CD4-positive, alpha-beta T cell treated with Interleukin-6 at 100 ng/mL for 8 hours (primary cell): ENCODE measurements at places on chromosomes 4 and X.

- DNase-seq, result no peak
These were observed 39.1 kb downstream of the PDGFRA start for GRCh38 chr4:54268151-54268550.

DNA sequence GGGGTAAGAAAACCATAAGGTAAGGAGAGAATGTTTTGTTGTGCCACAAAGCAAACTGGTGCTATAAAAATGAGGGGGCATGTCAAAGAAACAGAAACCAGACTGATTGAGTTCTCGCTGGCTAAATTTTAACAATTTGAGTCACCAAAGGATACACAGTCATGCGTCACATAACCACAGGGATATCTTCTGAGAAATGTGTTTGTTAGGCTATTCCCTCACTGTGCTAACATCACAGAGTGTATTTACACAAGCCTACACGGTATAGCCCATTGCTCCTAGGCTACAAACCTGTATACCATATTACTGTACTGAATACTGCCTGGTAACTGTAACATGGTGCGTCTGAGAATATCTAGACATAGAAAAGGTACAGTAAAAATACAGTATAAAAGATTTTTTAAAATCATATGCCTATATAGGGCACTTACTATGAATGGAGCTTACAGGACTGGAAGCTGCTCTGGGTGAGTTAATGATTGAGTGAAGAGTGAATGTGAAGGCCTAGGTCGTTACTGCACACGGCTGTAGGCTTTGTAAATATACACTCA lies 50.1 kb downstream of the FBXW7 start:
- peak; percentile 40 for DNase-seq

DNA sequence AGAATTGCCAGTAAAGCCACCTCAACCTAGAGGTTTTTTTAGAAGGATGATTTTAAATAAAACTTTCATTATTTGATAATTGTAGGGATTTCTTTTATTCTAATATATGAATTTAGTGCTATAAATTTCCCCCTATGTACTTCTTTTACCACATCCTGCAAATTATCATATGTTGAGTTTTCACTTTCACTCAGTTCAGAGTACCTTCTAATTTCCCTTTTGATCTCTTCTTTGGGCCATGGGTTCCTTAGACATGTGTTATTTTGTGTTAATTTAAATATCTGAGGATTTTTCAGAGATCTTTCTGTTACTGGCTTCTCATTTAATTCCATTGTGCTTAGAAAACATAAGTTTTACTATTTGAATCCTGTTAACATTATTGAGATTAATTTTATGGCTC lies 6.1 kb downstream of the BEX2 start:
- DNase-seq, result no peak

DNA sequence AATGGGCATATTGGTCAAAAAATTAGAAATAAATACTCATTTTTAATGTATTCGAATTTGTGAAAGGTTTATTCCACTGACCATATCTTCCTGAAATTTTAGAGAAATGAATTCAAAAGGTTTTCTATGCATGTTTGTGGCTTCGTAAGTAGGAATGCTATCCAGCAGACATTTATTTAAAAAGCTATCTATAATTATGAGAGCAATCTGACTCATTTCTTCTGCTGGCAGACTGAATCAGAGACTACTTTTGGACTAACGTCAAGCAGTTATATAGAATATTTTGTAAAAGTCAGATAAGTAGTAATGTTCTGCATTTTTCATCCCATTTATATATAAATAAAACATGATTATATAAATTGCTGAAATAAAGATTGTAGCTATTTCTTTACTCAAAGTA lies 125.0 kb downstream of the SPCS3 start:
- DNase-seq, result no peak

DNA sequence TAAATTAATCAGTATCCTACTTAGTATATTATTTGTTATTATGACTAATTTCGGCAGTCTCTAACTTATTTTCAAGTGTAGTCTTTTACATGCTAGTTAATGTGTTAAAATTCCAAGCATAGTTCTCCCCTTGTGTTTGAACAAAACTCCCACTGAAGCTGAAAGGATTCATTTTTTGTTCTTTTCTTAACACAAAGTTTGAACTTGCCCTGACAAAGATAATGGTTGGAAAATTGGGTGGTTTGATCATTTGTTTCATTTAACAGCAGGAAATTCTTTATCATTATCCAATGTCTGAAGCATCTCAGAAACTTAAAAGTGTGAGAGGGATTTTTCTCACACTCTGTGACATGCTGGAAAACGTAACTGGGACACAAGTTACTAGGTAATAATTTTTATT lies 36.0 kb downstream of the INTU start:
- DNase-seq, result no peak

- no peak for DNase-seq
These were observed 6.0 kb upstream of the TBC1D9 start for GRCh38 chr4:140762202-140762601.

DNA sequence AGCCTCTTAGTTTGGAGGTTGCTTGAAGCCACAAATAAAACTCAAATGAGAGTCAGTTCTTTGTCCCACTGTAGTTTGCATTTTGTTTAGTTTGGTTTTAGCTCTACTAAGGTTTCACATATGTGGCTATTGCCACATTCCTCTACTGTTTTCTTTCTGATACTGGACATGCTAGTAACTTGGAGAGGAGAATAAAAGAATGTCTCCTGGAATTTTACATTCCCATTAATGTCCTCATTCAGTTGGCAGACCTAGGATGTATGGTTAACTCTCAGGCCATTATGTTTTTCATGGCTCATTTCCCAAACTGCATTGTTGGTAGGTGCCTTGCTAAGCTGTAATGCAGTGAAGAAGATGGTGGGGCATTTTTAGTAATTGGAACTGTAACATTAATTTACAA lies 29.9 kb downstream of the UPRT start:
- DNase-seq, result no peak

DNA sequence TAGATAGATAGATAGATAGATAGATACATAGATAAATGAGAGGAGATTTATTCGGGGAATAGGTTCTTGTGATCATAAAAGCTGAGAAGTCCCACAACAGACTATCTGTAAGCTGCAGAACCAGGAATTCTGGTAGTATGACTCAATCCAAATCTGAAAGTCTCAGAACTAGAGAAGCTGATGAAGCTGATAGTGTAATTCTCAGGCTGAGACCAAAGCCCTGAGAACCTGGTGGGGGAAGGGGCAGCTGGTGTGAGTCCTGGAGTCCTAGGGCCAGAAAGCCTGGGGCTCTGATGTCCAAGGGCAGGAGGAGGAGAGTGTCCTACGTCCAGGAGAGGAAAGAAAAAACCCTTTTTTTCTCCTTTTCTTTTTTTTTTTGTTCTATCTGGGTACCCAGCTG lies 8.0 kb upstream of the BANK1 start:
- DNase-seq, result no peak

DNA sequence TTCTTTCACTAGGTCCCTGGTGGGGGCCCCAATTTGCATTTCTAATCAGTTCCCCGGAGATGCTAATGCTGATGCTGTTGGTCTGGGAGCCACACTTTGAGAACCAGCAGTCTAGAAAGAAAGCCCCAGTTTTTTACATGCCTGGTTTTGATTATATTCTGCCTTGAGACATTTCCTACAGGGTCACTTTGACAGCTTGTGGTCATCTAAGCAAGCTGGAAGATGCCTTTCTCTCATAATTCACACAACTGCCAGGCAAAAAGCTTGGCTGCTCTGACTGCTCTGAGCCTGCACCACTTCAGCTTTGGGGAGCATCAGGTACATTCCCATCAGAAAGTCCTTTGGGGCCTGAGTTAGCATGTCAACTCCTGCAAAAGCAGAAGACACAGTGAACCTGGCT lies 5.9 kb upstream of the PLAC1 start:
- DNase-seq, result no peak

DNA sequence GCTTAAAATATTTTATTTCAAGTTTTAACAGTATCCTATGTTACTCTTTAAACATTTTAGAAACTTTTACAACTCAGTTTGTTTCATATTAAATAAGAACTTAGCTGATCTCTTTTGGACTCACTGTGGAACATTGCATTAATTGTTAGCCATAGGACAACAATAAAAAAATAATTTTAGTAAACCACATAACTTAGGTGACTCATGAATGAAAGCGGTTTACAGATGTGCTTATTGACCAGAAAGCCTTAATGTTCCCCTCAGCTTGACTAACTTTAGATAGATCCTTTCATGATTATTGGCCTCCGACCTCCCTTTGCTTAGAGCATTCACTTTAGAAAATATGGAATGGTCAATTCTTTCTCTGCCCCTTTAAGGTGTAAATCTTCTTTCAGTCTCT lies 783.5 kb upstream of the MAGEB2 start:
- DNase-seq, result no peak

GRCh38 chrX:17433965-17434364 lies 59.0 kb downstream of the NHS start:
- no peak for DNase-seq

GRCh38 chr4:113981591-113981990 lies 2.1 kb upstream of the ARSJ start:
- DNase-seq, result no peak
